ENCODE measurements at places on chromosomes 5 and 9.
A peak's percentile ranks its signal among the peaks of the same experiment; 100 is the strongest.

GRCh38 chr9:129347316-129348120, 169.5 kb upstream of the IER5L start:
- DNase-seq, result peak; percentile 64

GRCh38 chr9:114947058-114947457, 16.7 kb upstream of the TNFSF8 start:
- no peak for DNase-seq

DNA sequence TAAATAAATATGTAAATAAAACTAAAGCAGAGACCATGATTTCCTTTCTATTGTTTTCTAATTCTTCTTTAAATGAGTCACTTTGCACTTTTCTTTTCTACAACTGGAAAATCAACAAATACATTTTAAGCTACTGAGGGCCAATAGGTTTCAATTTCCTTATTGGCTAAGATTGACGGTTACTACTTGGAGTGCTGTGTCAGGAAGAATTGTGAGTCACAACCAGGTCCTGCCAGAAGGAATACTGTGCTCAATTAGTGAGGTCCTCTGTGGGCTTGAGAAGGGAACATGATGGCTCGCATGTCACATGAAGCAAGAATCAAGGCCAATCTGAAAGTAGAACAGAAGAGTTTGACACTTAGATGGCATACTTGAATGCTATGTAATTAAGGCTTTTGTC, 110.8 kb downstream of the HMHB1 start:
- no peak for DNase-seq

DNA sequence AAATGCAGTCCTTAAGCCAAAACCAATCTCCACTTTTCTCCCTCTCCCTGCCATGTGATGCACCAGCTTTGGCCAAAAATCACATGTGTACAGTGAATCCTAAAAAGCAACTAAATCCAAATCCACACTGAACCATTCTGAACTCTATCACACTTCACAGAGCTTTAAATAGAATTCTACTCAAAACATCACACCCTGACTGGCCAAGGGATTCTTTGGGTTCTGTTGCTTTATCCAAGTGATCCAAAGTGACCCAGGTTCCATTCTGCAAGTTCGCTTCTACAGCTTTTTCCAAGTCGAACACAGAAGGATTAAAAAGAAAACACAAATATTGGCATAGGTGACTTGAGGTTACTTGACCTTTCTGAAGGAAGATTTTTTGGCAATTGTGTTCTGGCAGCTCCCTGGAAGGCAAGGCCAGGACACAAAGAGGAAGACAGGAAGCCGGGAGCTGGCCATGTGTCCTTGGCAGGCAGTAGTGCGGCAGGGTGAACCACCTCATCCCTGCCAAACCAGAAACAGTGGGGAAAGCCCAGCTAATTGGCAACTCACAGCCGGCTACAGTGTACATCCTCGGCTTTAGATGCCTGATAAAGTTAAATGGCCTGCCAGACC, 115.0 kb downstream of the NFIB start:
- DNase-seq, result no peak

DNA sequence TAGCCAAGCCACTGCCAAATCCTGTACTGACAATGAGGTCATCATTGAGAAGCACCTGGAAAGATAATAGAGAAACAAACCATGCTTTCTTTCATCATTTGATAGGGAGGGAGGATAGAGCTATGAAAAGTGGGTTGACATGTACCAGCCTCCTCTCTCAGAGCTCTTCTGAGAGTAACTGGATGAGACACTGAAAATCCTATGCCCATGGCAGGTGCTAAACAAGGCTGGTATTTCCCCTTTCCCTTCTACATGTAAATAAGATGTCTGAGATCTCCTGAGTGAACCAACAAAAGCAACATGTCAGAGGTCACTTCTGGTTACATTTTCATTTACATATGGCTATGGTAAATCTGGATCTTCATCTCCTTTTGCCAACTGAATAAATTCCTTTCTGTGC, 45.3 kb upstream of the TRAF1 start:
- DNase-seq, result no peak

All from GM04503 (cell line).